Smooth muscle cell of bladder (primary cell): ENCODE measurements at places on chromosomes 12 and 14. TPM values are rescaled to one million over a fixed set of nuclear protein-coding genes. Genes with fewer than 3 reads are reported as not detected.

CMTM5 gene
- total RNA-seq: 0.14 and 0.18 TPM in 2 replicates

PARP11 gene
- total RNA-seq: 3.7 and 4.0 TPM in 2 replicates

BCL11B gene
- under 0.01 TPM in 1 of 2 replicates, not detected in the other for total RNA-seq

ADCY4 gene
- 3.4 and 5.3 TPM in 2 replicates for total RNA-seq

SERPINA10 gene
- total RNA-seq: not detected in 2 replicates

SRRM4 gene
- under 0.01 TPM in 2 replicates for total RNA-seq

SOAT2 gene
- total RNA-seq: 0.09 TPM in 1 of 2 replicates, not detected in the other

AKAP3 gene
- 0.85 and 1.5 TPM in 2 replicates for total RNA-seq

GNB3 gene
- 0.92 and 1.3 TPM in 2 replicates for total RNA-seq
